ENCODE measurements at places on chromosomes 12 and 14.

- DNase-seq = no peak
Measured at GRCh38 chr12:104676636-104677035, 219.9 kb downstream of the CHST11 start.

- DNase-seq = no peak
Measured at GRCh38 chr12:19462406-19462805, 23.1 kb downstream of the AEBP2 start.

GRCh38 chr12:111578276-111578970 lies 20.7 kb downstream of the ATXN2 start:
- DNase-seq = peak; percentile 72

GRCh38 chr14:54813081-54813480 lies 89.5 kb downstream of the GCH1 start:
- DNase-seq = no peak

DNA sequence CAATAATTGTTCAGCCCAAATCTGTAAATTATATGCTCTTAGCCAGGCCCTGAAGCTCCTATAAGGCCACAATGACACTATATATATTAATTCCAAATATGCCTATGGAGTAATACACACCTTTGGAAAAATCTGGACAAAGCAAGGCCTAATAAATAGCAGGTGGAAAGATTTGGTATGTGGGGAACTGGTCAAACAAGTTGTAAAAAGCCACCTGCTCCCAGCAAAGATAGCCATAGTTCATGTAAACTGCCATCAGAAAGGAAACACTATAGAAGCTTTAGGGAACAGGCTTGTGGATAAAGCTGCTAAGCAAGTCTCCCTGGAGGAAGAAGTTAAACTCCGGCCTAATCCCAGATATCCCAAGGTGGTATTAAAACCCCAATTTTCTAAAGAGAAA lies 29.7 kb downstream of the PRMT8 start:
- no peak for DNase-seq

GRCh38 chr12:34249271-34249670 lies 227.0 kb downstream of the ALG10 start:
- no peak for DNase-seq

GRCh38 chr14:94345344-94346064 lies 22.4 kb upstream of the SERPINA6 start:
- peak; percentile 96 for DNase-seq

- DNase-seq = peak; percentile 75
Measured at GRCh38 chr14:22915886-22916521, 2.9 kb downstream of the RBM23 start.

DNA sequence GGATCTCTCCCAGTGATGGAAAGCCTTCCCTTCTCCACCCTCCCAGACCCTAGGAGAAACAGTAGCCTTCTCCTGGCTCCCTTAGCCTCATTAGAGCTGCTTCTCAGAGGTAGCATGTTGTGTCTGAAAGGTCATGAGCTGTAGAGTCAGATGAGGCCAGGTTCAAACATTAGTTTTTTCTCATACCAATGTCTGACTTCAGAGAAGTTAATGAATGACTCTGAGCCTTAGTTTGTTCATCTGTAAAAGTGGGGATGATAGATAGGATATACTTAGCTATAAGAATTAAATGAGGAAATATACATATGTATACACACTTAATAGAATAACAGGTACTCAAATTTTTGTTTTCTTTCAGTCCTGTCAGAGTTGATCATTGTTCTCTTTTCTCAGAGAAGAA lies 523 bp downstream of the SLC6A13 start:
- no peak for DNase-seq

DNA sequence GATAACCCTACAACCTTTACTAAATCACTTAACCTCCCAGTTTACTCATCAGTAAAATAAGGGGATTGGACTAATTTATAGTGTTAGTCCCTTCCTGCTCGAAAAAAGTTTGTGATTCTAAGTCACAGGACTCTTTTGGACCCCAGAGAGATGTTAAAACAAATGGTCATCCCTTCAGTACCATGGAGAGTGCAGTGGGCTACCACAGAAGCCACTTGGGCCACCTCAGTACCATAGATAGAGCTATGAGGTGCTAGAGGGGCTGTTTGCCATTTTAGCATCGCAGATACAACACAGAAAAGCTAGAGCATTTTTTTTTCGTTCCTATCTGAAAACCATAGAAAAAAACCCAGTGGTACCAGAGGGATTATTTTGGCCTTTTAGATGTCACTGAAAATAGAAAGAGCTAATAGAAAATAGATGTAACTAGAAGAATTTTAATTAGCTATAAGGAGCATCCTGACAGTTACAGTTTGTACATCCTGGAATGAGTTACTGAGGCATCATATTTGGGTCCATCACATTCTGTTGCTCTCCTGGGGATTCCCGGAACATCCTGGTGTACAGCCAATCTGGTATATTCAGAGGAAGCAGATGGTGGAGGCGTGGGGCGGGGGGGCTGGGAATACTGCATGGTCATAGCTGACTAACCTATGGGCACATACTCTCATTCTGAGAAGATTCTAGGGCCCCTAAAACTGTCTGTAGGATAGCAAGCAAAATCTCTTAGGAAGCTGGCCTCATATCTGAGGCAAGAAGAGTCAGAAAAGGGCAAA lies 2.8 kb downstream of the ZNF219 start:
- DNase-seq = peak; percentile 63

DNA sequence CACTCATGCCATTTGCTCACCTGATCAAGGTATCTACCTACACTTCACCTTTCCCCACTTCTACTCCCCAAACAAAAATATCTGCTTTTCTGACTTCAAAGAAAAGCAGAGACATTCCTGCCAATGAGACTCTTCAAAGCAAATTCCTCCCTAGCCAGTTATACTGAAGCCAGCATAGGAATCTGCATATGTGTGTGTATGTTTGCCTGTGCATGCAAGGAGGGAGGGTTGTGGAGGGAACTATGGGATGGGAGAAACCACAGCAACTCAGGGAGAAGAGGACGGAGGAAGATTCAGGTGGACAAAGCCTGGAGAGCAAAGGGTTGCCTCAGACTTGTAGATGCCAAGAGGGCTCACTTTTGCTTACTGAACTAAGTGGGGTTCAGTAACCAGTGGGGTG lies 26.4 kb upstream of the VDR start:
- no peak for DNase-seq

DNA sequence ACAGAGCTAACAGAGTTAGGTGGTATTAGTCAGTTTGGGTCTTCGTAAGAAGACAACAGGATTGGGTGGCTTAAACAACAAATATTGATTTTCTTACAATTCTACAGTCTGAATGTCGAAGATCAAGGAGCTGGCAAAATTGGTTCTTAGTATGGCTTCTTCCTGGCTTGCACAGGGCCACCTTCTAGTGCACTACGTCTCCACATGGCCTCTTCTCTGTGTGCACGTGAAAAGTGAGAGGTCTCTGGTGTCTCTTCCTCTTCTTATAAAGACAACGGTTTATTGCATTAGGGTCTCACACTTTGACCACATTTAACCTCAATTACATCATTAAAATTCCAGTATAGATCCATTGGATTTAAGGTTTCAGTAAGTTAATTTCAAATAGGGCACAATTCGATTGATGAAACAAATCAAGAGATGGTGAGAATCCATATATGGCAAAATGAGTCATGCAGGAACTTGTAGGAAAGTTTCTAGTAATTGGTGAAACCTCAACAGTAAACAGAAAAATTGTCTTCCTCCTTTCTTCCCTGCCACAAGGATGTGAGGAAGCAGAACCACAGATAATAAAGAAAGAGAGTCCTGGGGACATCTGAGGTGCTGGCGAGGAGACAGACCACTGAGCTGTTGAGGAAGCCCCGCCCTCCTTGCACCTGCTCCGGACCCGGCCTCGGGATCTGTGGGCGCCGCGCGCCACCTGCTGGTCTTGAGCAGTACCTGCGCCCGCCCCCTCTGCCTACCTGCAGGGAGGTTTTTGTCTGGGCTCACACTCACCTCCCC lies 846.7 kb downstream of the TMEM121 start:
- no peak for DNase-seq

DNA sequence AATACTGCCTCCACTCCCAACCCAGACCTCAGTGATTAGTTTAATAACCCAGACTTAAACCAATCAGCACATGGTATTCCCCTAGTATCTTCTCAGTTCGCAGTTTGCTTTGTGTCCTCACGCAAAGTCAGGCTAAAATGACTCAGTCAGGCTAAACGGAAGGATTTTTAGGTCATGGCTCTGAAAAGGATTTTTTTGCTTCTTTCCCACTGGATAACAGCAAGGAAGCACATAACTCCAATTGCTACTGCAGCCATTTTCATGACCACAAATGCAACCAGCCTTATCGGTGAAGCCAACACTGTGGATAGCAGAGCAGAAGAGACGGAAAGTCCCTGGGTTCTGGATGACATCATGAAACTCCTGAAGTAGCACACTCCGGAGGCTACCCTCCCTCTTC lies 67.7 kb downstream of the ZC3H14 start:
- DNase-seq = peak; percentile 11

- DNase-seq = peak; percentile 82
Measured at GRCh38 chr14:74612350-74613021, 449 bp upstream of the LTBP2 start.

- DNase-seq = no peak
Measured at GRCh38 chr12:124738636-124739467, 124.8 kb downstream of the SCARB1 start.

- no peak for DNase-seq
Measured at GRCh38 chr12:85273381-85274314, 6.4 kb upstream of the ALX1 start.

DNA sequence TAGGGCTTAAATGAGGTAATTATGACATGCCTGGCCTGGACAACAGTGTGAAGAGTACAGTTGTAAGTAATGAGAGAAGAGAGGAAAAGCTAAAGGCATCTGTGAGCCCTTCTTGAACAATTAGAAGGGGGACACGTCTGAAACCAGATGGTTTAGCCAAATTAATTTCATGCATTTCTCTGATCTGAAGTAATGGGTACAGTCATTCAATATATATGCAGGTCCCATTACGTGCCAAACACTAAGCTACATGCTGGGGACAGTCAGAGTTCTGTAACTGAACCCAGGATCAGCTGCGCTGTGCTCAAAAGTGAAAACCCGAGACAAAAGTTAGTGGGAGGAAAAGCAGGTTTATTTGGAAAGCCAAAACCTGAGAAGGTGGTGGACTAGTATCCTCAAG lies 207.2 kb upstream of the TMTC1 start:
- DNase-seq = no peak

GRCh38 chr12:18430425-18431048 lies 169.2 kb downstream of the PIK3C2G start:
- peak; percentile 68 for DNase-seq

DNA sequence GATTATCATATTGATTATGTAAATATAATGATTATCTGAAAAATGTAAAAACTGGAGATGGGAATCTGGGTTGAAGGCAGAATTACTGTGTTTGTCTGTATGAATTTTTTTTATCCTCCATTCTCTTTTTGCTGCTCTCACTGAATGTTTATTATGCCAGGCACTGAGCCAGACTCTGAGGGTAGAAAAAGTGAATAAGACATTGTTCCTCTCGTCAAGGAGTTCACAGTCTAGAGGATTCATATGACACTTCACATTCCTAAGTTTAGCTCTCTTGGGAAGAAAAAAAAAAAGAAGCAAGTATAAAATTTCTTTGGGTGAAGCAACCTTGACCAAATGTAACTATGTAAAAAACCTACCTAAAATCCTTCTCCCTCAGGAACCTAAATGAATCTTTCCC lies 120.9 kb upstream of the LMO3 start:
- DNase-seq = no peak

DNA sequence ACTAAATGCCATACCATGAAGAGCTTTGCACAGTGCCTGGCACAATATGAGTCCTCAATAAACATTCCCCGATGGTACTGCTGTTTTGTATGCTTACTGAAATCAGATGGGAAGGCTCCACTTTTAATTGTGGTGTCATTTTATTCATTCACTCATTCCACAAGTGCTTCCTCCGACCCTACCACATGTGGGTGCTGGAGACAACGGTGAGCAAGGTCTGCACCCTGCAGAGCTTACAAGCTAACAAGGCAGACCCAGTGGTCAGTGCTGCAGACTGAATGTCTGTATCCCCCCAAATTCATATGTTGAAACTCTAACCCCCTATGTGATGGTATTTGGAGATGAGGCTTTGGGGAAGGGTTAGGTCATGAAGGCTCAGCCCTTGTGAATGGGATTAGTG lies 48.3 kb downstream of the RFX4 start:
- no peak for DNase-seq

DNA sequence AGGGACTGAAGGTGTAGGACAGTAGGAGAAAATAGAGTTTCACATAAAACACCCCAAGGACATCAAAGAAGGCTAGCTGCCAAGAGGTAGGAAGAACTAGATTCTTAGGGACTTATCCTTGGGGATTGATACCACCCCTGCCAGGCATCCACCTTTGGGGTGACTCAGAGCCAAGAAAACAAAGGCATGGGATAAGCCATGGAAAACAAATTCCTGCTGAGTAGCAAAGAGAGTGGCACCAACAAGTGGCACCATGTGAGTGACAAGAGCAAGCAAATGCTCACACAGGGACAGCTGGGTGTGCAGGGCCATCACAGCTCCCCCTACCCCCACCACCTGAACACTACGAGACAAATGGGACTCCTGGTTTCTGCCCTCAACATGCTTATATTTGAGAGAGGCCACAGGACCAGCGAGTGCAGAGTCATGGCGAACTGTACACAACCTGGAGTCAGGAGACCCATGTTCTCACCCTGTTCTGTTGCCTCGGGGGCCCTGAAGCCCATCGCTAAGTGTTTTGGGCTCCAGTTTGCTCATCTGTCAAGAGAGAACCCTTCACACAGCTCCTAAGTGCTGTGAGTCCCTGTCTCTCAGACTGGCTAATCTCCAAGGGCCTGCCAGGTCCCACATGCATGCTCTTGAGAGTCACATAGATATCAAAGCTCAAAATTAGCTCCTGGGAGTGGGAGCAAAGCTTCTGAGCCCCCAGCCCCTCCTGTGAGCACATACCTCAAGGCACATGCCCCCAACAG lies 91.9 kb downstream of the DPF3 start:
- no peak for DNase-seq

GRCh38 chr12:80559766-80560165 lies 115.7 kb downstream of the PTPRQ start:
- DNase-seq = no peak

DNA sequence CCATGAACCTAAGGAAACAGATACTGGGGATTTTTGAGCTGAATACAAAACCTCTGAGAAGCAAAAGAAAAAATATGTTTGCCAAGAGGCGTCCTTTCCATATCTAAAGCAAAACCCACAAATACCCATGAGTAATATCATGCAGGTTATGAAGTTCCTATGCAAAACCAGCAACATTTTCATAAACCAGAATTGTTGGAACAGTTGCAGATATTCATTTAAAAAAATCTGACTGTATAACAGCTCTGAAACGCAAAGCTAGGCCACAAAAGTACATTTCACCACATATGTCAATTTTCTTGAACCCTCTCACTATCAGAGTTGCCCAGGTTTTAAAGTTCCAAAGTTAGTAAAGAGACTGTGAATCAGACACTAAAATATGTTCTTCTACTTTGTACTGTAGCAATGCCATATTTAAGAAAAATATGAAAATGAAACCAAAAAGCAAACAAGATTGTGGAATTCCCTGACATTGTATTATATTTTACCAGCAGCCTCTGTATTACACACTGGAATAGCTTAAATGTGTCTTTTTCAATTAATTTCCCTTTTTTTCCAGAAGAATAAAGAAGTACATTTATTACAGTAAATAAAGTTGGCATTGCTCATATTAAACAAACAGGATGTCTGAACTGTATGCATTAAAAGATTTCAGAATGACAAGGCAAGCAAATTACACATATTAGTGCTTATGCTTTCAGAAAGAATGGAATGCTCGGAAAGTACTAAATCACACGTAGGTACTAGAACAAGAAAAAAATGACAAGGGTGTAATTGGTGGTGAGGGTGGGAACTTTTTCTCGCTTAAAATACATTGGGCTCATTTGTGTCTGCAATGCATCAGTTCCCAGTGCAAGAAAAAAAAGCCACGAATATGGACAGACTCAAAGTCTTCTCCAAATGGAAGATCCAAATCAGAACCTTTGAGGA lies 33.6 kb upstream of the HIF1A start:
- DNase-seq = peak; percentile 49

Data from AG10803 (cell line).